ENCODE measurements at places on chromosomes 2 and 18.
A peak's percentile ranks its signal among the peaks of the same experiment; 100 is the strongest.

DNA sequence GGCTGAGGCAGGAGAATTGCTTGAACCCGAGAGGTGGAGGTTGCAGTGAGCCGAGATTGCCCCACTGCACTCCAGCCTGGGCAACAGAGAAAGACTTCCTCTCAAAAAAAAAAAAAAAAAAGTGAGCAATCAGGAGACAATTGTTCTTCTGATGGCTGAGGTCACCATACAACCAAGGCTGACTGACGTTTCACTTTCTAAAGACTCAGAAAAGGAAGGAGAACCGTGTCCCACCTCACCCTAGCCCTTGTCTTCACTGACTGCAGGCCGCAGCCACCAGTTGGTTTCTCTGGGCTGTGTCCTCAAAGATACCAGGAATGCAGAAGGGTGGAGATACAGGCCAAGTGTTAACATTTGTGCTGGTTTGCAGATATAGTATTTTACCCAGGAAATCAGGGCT lies 7.7 kb upstream of the SLC35F6 start:
- DNase-seq: no peak

- no peak for DNase-seq
These were observed 60.9 kb downstream of the ATF2 start for GRCh38 chr2:175107146-175107545.

DNA sequence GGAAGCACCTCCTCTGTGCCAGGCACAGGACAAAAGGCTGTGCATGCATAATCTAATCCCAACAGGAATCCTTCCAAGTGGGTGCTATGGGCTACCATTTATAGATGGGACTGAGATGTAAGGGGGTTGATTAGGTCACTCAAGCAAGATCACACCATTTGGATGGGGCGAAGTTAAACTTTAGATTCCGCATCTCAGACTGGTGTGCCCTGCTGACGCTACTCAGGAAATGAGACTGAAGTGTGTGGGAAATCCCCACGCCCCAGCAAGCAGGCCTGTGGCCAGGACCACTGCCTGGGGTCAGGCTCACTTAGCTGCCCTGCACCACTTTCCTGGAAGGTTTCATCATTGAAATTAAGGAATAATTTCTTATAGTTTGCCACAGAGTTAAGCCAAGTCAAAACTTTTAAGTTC lies 70.5 kb upstream of the PPP1CB start:
- peak; percentile 89 for DNase-seq

DNA sequence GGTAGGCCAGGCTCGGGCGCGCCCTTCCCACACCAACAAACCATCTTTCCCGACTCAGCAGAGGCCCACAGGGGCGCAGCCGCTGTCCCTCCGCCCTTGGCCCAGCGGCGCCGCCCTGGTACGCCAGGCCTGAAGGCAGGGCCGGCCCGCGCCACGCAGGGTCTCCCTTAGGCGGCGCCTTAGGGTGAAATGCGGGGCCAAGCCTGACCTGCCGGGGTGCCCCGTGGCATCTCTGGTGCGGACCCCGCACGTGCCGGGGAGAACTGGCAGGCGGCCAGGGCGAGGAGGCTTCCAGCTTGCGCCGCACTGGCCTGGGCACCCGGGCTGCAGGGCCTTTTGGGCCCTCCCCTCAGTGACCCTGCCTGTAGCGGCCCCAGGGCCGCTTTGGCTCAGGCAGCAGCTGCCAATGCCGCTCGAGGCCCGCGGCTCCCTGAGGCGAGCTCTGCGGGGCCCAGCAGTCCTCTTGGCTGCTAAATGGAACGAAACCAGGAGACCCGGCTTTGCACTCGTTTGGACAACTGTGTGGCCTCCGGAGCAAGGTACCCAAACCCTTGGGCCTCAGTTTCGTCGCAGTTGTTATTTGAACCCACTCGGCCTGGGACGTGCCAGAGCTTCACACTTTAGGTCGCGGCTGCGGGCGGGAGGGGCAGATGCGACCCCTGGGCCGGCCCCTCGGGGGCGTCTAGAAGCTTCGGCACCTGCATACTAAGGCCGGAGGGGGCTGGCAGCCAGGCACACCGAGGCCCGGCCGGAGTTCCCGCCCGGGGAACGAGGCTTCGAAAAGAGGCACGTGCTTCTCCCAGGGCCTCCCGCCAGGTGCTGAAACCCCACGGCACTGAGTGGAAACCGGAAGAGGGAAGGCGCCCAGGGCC lies 8.5 kb downstream of the OTX1 start:
- DNase-seq: no peak

GRCh38 chr2:173048897-173049661 lies 26.6 kb upstream of the MAP3K20 start:
- DNase-seq: no peak

DNA sequence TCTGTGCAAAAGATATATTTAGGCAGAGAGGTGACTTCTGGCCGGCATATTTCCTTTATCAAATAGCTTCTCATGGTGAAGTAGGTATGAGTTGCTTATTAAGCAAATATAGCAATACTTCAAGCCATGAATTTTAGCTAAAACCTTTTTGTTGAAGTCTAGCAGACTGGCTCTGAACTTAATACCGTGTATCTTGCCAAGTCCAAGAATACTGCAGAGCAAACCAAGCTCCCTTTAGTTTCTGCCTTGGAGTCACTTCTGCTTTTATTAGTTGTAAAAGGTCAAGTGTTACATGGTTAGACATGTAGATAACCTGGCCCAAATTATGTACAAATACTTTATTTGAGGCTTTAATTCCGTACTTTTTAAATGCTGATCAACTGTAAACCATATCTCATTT lies 627.6 kb upstream of the PKDCC start:
- no peak for DNase-seq

- no peak for DNase-seq
These were observed 127.8 kb downstream of the STK39 start for GRCh38 chr2:168119515-168120141.

DNA sequence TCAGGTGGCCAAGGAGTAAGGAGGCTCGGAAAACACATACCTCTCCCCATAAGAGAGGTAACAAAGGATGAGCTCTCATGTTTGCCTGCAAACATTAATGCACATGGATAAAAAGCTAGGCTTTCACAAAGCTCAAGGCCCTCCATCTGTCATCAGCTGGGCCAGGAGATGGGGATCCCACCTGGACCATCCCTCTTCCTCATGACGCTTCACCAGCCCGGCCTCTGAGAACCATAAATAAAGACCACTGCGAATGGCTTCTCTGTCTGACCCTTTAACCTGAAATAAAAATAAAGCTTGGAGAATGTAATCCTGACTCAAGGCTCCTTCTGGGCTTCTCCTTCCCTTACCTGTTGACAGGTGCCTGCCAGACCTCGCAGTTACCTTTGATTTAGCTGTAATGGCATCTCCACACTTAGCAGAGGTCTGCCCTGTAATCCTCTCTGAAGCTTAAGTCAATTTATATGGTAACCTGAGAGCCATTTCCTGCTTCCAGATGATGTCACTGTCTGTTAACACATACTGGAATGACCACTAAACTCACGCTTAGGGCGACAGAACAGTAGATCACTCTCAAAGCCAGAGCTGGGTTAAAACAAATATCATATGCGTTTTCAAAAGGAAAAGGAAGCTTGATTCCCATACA lies 29.3 kb upstream of the FOXI3 start:
- DNase-seq: no peak

DNA sequence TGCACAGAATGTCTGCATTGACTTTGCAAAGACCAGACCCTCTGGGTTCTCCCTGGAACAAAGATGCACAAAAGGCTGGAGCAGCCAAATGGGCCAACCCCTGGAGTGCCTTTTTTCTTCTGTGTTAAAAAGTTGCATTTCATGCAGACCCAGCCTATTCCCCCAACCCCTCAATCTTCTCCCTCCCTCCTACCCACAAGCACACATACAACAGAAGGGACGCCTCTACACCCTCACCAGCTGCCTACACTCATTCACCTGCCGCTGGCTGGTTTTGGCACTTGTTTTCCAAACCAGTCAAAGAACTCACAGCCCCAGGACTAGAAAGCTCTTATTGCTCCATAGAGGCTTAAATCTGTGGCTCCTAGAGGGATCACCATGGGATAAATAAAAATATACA lies 16.6 kb downstream of the MARCHF4 start:
- no peak for DNase-seq

DNA sequence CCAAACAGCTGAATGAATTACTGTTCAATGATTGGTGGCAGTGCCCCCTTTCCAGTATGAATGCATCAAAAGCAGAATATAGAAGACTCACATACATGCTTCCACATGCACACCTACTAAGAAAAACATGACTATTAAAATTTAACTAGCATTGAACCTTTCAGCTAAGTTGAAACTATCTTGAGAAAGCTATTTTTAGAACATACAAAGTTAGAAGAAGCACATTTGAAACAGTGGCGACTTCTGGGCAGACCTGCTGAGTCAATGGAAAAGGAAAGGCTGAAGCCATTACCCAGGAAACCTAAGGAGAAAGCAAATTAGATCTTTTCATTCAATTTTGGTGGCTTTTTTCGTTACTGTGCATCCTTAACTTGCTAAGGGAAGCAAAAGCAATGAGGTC lies 55.9 kb downstream of the PLA2R1 start:
- DNase-seq: no peak

GRCh38 chr2:205903549-205904129 lies 182.3 kb downstream of the INO80D start:
- DNase-seq: no peak

DNA sequence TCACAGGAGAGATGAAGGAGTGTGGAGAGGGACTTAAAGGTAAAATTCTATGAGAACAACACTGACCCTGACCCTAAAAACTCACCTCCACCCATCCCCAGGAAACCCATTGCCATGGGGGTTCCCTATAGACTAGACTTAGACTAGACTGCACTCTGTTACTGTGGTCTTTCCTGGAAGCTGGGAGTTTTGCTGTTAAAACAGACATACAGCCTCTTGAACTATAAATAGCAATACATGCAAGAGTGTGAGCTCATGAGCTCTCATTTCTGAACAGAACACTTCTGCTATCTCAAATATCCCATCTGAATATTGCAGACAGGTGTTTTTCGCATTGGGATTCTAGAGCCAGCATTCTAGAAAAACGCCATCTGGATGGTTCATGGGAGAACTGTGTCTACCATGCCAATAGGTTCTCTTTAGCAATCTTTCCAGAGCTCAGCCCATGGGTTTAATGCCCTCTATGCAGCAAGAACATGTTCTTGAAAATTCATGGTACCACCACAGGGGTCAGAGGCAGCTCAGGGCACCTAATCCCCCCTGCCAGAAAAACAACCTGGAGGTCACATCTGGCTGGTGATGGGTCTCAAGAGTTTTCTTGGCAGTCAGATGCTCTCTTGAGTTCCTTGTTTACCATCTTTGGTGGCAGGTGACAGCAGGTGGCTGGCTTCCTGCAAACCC lies 51.9 kb downstream of the SLC14A2 start:
- no peak for DNase-seq

GRCh38 chr2:18626256-18626668 lies 36.9 kb upstream of the NT5C1B start:
- DNase-seq: no peak

DNA sequence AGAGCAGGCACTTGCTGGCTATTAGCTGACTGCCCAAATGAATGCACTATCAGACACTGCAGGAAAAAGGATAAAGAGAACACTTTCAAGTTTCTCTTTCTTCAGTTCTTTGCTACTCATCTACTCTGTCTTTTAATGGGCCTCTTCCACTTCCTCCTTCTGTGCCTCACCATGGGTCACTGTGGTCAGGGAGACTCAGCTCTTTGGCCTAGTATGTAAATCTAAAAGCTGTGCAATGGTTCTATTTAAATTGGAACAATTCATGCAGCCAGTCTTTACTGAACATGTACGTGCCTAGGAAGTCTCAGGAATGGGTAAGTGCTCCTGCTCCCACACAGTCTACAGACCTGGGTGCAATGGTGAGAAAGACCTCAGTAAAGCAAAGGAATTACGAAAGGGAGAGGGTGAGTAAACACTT lies 79.1 kb upstream of the DNMT3A start:
- DNase-seq: no peak

- peak; percentile 88 for DNase-seq
These were observed 302 bp downstream of the TXNL4A start for GRCh38 chr18:79988071-79988450.

DNA sequence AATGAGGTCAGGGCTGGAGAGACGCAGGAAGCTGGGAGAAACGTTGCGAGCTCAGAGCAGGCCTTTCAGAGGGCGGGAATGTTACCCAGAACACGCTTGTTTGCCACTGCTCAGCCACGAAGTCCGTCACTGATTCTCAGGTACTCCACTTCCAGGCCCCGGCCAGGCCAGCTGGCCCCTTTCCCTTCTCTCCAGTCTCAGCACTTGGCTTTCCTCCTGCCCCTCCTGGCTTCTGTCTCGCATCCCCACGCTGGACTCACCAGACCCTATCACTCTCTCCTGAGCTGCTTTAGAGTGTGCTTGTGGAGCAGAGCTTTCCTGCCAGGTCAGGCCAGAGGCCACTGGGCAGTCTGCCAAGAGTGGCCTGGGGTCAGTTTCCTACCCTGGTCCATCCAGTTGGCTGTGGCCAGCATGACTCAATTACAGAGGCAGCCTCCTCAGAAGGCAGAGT lies 151.4 kb downstream of the TWIST2 start:
- no peak for DNase-seq

DNA sequence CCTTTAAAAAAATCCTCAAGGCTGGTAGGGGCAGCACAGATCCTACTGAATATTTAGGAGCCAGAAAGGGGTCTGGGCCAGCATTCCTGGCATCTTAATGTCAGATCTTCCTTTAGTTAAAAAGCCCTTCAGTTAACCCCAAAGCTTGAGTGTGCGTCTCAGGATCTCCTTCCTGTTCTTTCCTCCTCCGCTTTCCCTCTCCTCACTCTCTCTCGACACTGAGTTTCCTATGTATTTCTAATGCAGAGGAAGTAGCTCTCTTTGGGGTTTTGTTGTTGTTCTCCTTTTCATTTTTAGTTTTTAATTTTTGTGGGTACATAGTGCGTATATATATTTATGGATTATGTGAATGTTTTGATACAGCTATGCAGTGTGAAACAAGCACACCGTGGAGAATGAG lies 109.9 kb upstream of the COPS8 start:
- DNase-seq: no peak

DNA sequence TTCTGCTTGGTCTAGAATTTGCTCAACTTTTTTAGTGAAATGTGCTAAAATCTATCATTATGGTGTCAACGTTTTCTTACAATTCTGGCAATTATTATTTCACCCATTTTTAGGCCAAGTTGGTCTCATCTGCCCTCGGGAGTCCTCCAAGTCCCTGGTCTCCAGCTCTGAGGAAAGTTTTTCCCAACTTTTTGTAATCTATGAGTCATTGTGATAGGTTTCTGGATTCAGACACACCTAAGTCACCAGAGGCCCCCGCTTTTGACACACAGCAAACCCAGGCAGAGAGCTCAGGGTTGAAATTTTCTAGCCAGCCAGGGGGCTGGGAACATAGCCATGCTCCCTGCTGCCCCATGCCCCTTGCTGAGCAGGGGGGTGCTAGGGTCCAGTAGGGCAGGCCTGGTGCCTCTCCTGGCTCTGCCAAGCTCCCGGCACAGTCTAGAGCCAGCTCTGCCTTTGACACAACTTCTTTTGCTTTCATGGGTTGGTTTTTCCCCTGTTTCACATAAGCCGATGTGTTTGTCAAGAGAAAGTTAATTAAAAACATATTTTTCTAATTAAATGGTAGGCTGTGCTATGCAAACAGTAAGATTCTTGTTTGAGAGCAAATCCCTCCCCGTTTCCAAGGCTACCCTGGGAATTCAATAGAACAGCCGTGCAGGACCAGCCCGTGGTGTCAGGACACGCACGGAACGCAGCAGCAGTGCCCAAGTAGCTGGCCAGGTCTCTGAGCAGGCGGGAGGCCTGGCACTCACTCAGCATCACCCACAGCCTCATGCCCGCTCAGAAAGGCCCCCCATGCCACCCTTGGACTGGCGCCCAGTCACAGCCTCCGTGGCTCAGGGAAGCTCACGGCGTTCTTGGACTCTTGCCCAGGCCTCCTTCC lies 25.5 kb upstream of the SNED1 start:
- DNase-seq: no peak

Data from activated effector memory CD4-positive, alpha-beta T cell treated with anti-CD3 and anti-CD28 coated beads, Interleukin-2, amount 50 U/mL, for 16 hours (primary cell).